Stimulated activated CD8-positive, alpha-beta memory T cell treated with anti-CD3 and anti-CD28 coated beads, Interleukin-12 subunit alpha, Interleukin-12 subunit beta, amount 100 ng/mL, for 4 hours (primary cell): ENCODE measurements at places on chromosomes 6 and 20.

DNA sequence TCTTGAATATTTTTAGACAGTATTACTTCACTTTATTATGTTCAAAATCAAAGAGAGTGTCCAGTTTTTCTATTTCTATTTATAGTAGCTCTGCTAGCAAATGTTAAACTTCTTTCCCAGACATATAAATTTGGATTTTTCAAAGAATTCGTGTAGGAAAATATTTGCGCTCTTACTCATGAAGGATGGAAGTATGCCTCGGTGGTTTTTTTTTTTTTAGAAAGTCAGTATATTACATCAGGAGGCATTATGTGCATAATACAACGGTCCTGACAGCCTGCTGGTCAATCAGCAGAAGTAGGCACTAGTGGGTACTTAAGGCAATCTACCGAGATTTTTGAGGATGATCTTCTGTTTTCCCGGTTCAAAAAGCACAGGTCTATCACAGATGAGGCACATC lies 249.3 kb downstream of the TBX18 start:
- DNase-seq: no peak

DNA sequence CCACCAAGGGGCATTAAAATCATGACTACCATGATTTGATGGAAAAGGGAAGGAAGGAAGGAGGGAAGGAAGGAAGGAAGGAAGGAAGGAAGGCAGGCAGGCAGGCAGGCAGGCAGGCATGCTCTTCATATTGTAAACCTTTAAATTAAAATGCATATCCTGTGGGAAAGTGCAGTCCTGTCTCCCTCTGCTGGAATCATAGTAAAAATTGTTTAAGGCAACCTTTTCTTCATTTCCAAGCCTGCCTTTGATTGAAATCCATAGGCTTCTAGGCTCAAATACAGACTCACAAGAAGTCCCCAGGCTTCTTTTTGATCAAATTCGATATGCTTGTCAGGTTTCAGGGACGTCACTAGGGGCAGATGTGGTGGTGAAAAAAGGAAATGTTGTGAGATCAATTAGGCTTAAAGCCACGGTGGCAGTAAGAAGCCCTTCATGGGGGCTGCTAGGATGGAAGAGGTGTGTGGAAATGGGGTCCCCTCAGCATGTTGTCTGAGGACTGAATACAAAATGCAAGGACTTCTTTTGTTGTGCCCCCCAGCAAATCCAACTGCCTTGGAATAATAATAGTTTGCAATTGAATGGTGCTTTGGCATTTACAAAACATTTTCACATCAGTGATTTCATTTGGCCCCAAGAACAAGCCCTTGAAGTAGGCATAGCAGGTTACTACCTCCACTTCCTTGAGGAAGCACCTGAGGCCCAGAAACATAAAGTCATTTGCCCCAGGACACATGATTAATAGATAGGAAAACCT lies 25.6 kb upstream of the GABRR1 start:
- DNase-seq: no peak

- DNase-seq: no peak
These were observed 1492.5 kb downstream of the HACE1 start for GRCh38 chr6:103367212-103367611.

GRCh38 chr20:53752583-53752970 lies 158.9 kb upstream of the ZNF217 start:
- DNase-seq: no peak

- no peak for DNase-seq
These were observed 469.8 kb upstream of the SOX4 start for GRCh38 chr6:21123507-21124436.

DNA sequence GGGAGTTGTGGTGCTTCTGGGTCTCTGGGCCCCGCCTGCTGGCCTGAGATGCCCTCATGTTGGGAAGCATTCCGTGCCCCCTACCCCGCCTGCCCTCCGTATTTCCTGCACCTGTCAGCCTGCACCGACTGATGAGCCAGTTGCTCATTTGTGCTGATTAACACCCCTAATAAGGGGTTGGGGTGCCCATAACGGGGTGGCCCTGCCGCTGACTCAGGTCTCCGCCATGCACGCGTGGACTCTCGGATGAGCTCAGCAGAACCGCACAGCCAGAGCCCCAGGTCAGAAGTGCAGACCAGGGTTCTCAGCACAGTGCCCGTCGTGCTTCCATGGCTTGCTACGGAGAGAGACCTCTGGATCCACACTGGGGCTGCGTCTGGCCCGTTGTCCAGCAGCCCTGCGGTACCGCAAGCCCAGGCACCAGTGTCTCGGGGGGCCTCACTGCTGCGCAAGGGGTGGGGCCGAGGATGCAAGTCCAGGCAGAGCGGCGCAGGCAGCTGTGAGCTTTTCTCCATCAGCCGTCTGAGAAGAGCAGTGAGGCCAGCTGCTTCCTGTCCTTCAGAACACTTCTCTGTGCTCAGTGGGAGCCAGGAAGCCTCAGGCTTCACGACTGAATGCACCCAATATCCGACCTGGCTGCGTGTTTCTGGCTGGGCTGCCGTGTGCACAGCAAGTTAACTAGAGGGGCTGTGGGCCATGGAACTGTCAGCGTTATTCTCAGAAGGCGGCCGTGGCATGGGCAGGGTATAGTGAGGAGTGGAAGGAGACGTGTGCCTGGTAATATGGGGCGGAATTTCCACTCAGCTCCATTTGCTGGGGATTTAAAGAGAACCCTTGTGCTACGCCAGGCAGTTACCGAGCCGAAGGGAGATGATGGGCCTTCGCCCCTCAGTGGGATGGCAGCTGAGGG lies 18.6 kb downstream of the MTG2 start:
- DNase-seq: no peak

DNA sequence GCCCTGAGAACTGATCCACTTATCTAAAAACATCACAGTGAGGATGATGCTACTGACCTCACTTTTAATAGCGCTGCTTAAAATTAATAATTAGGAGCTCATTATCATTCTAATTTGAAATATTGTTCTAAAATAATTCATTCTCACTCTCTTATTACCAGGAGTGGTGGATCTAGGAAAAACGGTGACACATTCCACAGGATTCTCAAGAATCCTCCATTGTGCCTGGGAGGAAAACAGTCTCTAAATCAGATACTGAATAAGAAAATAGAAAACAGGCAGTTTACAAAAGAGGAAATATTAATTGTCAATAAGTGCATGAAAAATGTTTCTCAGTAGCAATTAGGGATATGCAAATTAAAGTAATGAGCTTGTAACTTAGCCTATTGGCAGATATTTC lies 187.4 kb downstream of the TENT5A start:
- no peak for DNase-seq

GRCh38 chr6:137162692-137163306 lies 10.6 kb downstream of the IL22RA2 start:
- DNase-seq: no peak

DNA sequence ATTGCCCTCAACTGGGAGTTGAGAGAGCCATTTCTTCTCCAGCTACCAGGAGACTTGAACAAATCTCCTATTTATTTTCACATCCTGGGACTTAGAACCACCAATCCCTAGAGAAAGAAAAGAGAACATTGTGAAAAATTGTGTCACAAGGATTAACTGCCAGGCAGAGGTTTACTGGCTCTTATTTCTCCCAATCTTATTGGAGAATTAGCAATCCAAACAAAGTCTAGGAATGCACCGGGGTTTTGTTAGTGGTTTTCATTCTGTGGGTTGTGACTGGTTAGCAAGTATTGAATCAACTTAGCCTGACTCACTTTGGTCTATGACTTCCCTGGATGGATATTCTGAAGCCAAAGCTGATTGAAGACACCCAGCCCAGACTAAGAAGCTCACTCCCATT lies 21.2 kb upstream of the ENPP5 start:
- DNase-seq: no peak

- no peak for DNase-seq
These were observed 44.3 kb upstream of the IRF4 start for GRCh38 chr6:347232-347631.
